Activated CD8-positive, alpha-beta memory T cell treated with anti-CD3 and anti-CD28 coated beads, Interleukin-2, amount 50 U/mL, for 48 hours (primary cell): ENCODE measurements at places on chromosomes 5 and 9.

GRCh38 chr5:173767574-173768266, 120.4 kb upstream of the CPEB4 start:
- DNase-seq = no peak

- DNase-seq = no peak
Measured at GRCh38 chr5:37886242-37886905, 46.5 kb upstream of the GDNF start.

- DNase-seq = no peak
Measured at GRCh38 chr5:77637998-77638762, at the start of gene OTP. TSS of gene OTP (minus strand) at chr5:77638713. CDS start at chr5:77638549, 164 bp downstream.

DNA sequence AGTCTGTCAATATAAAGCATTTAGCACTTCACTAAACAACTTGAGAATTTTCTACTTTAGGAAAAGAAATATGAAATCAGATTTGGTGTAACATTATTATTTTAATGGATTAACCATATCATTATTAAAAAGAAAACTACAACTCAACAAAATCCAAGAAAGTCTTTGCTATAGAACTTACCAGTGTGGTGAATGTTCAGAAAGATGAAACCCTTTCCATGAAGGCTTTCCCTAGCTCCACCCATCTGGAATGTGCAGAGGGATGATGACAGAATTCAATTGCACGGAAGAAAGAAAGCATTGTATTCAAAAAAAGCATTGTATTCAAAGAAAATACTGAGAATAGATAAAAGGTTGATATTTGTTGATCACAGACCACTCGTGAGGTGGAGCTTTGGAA, 328.6 kb upstream of the NUDT12 start:
- no peak for DNase-seq

GRCh38 chr5:66713998-66714397, 117.8 kb downstream of the MAST4 start:
- DNase-seq = no peak

GRCh38 chr5:79133121-79133656, 21.6 kb downstream of the BHMT start:
- DNase-seq = no peak
